CD4-positive, CD25-positive, alpha-beta regulatory T cell (primary cell): ENCODE measurements at places on chromosomes 16 and 17.
A peak's percentile ranks its signal among the peaks of the same experiment; 100 is the strongest.

DNA sequence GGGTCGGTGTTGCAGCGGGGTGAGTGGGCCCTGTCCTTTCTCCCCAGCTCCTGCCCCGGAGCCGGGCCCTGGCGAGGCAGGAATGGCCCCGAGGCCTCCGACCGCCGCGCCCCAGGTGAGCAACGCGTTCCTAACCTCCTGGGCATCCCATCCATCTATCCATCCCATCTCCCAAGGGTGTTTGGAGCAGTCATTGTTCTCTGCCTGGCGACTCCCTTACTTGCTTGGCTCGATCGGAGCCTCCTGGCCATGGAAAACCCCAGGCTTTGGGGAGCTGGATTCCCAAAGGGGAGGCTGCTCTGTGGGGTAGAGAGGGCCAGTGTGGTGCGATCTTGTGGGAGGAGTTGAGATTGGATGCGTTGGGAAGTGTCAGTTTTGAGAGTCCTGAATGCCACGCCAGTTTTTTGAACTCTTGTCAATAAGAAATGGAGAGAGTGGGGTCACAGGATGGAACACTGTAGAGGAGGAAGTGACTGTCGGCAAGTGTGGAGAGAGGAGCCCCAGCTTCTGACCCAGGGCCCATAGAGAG is 684 bp downstream of the ZFP90 start:
- no peak for DNase-seq

DNA sequence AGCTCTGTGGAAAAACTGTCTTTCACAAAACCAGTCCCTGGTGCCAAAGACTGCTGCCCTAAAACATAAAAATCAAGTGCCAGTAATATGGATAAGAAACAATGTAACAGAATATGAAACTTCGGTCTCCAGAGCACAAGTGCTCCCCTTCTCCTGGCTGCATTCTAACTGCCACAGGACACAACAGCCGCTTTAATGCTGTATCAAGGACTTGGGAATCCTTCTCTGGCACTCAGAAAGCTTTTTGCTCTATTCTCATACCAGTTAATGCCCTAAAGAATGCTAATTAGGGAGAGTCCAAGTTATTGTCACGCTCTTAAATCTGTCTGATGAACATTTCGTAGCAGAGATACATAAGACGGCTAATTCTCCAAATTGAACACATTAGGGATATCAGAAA is 90.9 kb downstream of the PARN start:
- DNase-seq = no peak

- no peak for DNase-seq
These were observed 71.2 kb upstream of the LGALS9 start for GRCh38 chr17:27559506-27560481.

DNA sequence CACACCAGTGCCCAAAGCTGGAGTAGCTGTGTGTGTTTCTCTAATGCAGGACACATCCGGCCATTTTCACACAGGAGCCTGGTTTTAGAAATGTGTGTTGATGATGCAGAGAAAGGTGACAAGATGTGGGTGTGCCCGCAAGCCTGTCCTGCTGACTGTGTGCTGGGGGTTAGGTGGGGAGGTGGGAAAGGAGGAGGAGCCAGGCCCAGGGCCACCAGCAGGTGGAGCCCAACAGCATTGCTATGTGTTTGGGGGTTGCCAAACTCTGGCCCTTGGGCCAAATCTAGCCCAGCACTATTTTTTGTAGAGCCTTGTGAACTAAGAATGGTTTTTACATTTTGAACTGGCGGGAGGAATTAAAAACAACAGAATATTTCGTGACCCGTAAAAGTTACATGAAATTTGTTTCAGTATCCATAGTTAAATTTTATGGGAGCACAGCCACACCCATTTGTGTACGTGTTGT is 61.7 kb upstream of the LGALS9 start:
- no peak for DNase-seq

GRCh38 chr16:67713647-67714273 is 5.4 kb downstream of the GFOD2 start:
- no peak for DNase-seq

GRCh38 chr17:34451313-34451712 is 88.3 kb upstream of the CCL1 start:
- DNase-seq = no peak

DNA sequence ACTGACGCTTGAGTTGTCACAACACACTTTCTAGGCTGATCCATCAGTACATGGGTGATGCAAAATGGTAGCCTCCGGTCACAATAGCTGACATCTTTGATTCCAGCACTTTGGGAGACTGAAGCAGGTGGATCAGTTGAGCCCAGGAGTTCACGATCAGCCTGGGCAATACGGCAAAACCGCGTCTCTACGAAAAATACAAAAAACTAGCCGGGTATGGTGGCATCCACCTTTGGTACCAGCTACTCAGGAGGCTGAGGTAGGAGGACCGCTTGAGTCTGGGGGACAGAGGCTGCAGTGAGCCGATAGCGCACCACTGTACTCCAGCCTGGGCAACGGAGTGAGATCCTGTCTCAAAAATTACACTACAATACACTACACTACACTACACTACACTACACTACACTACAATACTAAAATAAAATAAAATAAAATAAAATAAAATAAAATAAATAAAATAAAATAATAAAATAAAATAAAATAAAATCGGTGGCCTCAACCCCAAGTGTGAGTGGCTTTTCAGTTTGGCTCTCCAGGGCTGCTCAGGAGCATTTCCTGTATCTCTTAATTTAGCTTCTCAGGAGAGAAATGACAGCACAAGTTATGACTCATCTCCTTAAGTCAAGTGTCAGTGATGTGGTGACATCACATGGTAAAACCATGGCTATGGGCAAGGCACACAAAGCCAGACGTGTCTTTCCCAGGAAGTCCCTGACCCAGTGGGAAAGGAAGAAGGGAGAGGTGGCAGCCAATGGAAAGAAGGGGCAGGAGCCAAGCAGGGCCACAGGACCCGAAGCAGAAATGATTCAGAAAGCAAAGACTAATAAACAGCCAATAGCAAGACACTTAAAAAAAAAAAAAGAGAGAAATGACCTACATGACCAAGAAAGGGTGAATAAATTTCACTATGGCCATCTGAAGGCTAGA is 75.3 kb upstream of the TBC1D3K start:
- DNase-seq = peak; percentile 68

GRCh38 chr17:42623732-42624596 is 14.5 kb downstream of the TUBG1 start:
- peak; percentile 20 for DNase-seq

DNA sequence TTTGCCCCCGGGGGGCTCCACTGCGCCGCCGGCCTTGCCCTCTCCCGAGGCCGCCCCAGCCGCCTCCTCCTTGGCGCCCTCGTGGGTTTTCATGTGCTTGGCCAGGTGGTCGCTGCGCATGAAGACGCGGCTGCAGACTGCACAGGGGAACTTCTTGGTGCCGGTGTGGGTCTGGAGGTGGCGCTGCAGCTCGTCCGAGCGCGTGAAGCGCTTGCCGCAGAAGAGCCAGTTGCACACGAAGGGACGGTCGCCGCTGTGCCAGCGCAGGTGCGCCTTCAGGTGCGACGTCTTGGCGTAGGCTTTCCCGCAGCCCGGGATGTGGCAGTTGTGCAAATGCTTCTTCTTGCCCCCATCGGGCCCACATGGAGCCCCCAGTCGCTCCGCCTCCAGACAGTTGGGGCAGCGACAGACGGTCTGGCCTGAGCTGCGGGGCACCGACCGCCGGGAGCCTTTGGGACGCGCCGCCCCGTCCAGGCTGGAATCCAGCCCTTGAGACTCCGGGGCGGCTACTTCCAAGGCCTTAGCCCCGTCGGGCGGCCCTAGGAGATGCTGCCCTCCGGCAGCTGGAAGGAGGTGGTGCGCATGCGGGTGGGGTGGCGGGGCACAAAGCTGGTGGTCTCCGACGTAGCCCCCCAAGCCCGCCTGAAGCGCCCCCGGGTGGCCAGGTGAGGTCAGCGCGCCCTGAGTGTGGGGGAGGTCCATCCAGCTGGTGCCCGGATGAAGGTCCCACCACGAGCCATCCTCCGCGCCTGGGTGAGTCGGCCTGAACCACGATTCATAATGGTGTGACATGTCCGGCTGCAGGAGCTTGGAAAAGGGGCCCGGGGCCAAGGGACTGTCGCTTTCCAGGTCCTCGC is 3.4 kb downstream of the SP6 start:
- no peak for DNase-seq

- DNase-seq = no peak
These were observed 1.9 kb upstream of the PDK2 start for GRCh38 chr17:50093246-50093645.

DNA sequence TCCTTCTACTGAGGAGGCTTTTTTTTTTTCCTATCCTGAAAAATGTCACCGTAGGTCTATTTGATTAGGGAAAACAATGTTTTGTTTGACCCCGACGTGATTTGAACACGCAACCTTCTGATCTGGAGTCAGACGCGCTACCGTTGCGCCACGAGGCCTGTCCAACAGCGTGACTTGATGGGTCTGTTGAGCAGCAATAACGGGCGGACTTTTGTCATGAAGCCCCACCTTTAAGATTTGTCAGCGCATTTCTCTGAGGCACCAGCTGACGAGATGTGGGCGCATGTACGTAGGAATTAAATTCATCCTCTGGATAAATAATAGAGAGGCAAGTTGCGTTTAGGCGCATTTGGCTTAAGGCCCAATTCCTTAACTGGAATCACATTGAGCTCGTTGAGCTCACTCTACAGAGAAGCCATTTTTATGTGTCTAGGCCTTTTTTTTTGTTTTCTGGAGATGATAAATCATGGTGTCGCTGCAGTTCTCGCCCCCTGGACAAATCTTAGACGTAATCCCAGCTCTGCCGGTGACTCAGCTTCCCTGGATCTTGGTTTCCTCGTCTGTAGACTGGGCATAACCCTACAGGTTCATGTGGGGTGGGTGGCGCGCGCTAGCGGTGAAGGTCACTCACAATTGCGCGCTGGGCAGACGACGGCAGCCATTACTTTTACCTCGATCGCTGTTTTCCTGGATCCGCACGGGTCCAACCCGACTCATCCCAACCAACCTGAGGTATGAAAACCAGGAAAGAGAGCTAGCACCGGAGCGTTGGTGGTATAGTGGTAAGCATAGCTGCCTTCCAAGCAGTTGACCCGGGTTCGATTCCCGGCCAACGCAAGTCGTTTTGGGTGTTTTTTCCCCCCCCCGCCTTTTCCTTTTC is 10.6 kb upstream of the AURKB start:
- peak; percentile 85 for DNase-seq

- no peak for DNase-seq
These were observed 7.3 kb downstream of the SPOP start for GRCh38 chr17:49670641-49671040.

GRCh38 chr17:75064460-75064859 is 17.4 kb downstream of the KCTD2 start:
- no peak for DNase-seq

GRCh38 chr17:81841866-81842265 is 7.0 kb upstream of the PPP1R27 start:
- no peak for DNase-seq

DNA sequence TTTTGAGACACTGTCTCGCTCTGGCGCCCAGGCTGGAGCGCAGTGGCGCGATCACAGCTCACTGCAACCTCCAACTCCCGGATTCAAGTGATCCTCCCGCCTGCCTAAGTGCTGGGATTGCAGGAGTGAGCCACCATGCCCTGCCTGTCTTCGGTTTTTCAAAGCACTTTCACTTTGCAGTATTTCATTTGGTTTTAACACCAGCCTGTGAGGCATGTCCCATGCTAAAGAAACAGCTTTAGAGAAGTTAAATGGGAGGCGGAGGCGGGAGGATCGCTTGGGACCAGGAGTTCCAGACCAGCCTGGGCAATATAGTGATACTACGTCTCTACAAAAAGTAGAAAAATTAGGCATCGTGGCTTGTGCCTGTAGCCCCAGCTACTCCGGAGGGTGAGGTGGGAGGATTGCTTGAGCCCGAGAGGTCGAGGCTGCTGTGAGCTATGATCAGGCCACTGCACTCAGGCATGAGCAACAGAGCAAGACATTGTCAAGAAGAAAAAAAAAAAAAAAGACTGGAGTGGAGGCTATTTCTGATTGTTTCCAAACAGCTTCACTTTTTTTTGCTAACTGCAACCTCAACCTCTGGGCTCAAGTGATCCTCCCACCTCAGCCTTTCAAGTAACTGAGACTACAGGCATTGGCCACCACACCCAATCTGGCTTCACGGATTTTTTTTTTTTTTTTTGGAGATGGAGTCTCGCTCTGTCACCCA is 1.3 kb downstream of the METTL23 start:
- DNase-seq = no peak

- no peak for DNase-seq
These were observed 639 bp upstream of the TRIM65 start for GRCh38 chr17:75897160-75898019.

GRCh38 chr17:43645765-43646481 is 15.8 kb downstream of the MEOX1 start:
- DNase-seq = no peak

- DNase-seq = no peak
These were observed 2.4 kb downstream of the CACNG4 start for GRCh38 chr17:66966704-66967418.

- DNase-seq = no peak
These were observed 66.8 kb downstream of the RTN4RL1 start for GRCh38 chr17:1958134-1958881.

DNA sequence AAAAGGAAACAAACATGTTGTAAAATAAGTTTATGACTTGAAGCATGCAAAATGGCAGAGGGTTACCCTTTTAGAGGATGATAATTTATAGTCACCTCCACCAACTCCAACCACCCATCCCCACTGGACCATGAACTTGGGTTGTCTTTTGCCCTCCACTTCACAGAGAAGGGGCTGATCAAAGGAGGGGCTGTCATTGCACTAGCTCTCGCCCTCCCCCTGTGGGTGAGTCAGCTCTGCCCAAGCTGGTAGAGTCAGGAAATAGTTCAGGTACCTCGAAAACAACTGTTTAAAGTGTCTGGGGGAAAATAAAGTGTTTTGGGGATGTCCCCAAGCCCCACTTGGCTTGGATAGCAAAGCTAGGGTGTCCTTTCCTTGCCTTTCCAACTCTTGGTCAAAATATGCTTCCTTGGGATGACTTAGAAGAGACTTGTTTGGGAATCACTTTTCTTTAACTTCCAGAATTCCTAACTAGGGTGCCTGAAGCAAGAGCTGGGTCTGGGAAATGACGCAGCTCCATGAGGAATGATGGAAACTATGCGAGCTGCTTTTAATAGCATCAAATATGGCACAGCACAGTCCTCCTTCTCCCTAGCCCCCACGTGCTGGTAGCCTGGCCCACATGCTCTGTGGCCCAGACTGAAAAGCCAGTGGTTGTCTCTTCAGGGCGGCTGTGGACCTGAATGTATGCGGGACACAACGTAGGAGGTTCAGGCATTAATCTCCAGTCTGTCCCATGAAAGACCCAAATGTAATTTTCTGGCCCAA is 40.7 kb downstream of the TBX4 start:
- no peak for DNase-seq

GRCh38 chr17:41860254-41860931 is 4.8 kb downstream of the KLHL11 start:
- DNase-seq = no peak

DNA sequence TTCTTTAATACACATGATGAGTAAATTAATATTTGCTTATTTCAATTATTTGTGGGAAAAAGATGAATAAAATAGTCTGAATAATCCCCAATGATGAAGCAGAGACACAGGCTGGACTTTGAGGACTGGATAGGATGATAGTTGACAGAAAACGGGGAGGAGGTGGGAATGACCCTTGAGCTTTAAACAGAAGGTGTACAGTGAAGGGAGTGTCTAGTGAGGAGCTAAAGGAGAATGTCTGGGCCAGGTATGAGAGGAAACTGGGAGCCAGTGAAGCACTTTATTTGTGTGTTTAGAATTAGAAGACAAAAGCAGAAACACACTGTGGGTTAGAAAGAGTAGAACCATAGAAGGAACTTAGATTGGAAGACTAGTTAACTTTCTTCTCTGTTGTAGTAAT is 230.4 kb upstream of the CA10 start:
- DNase-seq = no peak
